ENCODE measurements at places on chromosomes 3 and 15. TPM values are rescaled to one million over a fixed set of nuclear protein-coding genes. Genes with fewer than 3 reads are reported as not detected.

EAF2 gene
- 43.3 TPM for total RNA-seq

GRCh38 chr3:146692254-146692653, 87.1 kb upstream of the PLSCR5 start:
- DNase-seq: no peak

DNA sequence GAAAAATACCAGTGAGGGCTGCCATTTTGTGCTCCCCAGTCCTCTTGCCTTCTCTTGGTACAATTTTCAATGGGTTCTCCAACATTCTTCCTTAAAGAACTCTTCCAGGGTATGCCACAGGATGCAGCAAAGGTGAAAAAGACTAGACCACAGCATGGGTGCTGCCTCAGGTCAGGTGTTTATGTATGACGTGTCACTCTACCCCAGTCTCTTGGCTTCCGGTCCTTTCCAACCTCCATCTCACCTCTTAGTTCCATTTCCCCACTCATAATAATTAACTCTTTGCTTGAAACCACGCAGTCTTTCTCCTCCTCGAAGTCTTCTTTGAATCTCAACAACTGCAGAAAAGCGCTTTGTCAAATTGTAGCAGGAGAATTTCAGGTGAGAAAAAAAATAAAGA, 104.7 kb upstream of the TBC1D5 start:
- no peak for DNase-seq

- DNase-seq: no peak
Observed at GRCh38 chr3:29344154-29344553, 63.3 kb downstream of the RBMS3 start.

DNA sequence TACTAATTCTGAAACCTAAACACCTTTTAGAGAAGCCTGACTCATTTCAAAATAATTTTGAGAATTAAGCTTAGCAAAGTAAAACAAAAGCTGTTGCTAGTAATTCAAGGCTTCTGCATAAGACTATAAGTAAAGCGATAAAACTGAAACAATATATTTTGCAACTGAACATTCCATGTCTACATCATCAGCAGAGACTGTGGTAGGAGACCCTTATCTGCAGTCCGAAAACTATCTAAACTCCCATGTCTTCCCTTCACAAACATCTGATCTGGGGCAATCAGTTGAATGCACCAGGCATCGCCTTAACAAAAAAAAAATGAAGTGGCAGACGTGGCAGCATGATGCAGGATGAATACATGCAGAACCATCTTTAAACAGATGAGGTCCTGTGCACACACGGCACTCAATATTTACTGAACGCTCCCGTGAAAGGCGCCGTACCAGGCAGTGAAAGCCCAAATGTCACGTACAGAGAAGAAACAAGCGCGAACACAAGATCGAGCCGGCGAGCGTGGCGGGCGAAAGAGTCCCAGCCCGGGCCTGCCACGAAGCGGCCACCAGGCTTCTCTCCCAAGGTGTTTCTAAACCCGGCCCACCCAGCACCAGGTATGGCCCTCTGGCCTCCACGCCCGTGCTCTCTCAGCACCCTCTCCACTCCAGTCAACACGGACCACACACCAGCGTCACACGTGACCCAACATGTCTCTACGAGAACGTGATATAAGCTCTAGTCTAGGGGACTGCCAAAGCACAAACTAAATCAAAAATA, 63.0 kb downstream of the CHSY1 start:
- DNase-seq: no peak

GRCh38 chr3:19559724-19560442, 374.1 kb downstream of the EFHB start:
- no peak for DNase-seq
